ENCODE measurements at places on chromosomes 11 and 22. TPM values are rescaled to one million over a fixed set of nuclear protein-coding genes. Genes with fewer than 3 reads are reported as not detected.

DEFB131B gene
- total RNA-seq = not detected

SLC5A4 gene
- total RNA-seq = not detected

SLC22A9 gene
- not detected for total RNA-seq

MED19 gene
- 15.2 TPM for total RNA-seq

PLAAT5 gene
- total RNA-seq = not detected

CARD18 gene
- not detected for total RNA-seq

OR6T1 gene
- total RNA-seq = not detected

GRCh38 chr22:35134637-35135036 is 68.7 kb downstream of the ISX start:
- no peak overlapping the region for H3K4me3 ChIP-seq
- no peaks in the 10 kb centered on the region for H3K4me1 ChIP-seq
- H3K27ac ChIP-seq = no peak overlapping the region
- no peak for DNase-seq

DNA sequence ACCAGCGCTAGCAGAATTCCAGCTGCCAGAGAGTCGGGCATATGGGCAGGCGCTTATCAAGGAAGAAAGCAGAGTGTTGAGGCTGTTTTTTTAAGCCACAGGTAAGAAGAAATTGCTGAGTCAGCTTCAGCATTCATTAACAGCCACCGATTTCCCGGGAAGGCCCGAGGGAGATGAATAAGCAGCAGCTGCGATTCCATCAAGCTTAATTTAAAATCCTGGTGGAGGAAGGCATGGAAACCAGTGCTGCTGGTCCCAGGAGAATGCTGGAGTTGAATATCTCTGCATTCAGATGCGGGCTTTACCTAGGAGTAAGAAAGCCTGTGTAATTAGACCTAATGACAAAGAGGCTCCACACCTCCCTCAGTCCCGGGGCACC is 168.8 kb downstream of the BRD1 start:
- H3K36me3 ChIP-seq = peaks cover 5% of the 10 kb centered on the region
- no peak overlapping the region for H3K27ac ChIP-seq
- no peak for DNase-seq

DNA sequence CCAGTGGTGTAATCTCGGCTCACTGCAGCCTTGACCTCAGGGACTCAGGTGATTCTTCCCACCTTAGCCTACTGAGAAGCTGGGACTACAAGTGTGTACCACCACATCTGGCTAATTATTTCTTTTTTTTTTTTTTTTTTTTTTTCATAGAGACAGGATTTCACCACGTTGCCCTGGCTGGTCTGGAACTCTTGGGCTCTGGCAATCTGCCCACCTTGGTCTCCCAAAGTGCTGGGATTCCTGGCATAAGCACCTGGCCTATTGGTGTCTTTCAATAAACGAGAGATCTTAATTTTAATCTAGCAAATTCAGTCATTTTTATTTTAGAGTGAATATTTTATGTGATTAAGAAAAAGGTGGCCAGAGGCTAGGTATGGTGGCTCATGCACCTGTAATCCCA is 40.1 kb downstream of the DGCR2 start:
- H3K36me3 ChIP-seq = peaks cover 16% of the 10 kb centered on the region
- no peak overlapping the region for H3K4me3 ChIP-seq
- DNase-seq = no peak
- peaks cover 6% of the 10 kb centered on the region for H3K4me1 ChIP-seq
- H3K27ac ChIP-seq = no peak overlapping the region

DNA sequence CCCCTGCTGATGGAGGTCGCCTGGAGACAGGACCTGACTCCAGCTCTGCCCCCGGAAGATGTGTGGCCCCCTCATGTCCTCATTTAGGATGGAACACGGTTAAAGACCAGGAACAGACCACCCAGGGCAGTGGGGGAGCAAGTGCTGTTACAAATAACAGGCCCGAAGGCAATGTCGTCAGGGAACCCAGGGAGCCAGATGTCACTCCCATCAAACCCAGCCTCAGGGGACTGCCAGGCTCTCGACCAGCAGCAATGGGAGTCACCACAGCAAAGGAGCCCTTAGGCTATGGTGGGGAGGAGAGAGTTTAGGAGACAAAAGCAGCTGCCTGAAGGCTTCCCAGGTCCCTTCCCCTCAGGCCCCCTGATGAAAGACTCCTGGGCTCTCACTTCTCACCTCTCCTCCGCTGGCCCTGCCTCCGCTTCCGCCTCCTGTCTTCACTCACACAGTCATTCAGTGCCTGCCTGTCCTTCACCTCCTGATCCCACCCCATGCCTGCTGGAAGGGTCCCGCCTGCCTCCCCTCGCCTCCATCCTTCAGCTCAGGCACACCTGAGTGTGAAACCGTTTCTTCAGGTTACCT is 4.4 kb downstream of the RPS19BP1 start:
- no peak for DNase-seq
- H3K4me1 ChIP-seq = peaks cover 83% of the 10 kb centered on the region
- no peak overlapping the region for H3K4me3 ChIP-seq
- no peaks in the 10 kb centered on the region for H3K27me3 ChIP-seq
- H3K27ac ChIP-seq = peak overlapping the region; percentile 25

GRCh38 chr11:101127699-101128570 is 1.7 kb downstream of the PGR start:
- peaks cover 8% of the 10 kb centered on the region for H3K27me3 ChIP-seq
- peak; percentile 17 for DNase-seq
- H3K4me3 ChIP-seq = no peak overlapping the region
- H3K36me3 ChIP-seq = no peaks in the 10 kb centered on the region
- no peaks in the 10 kb centered on the region for H3K4me1 ChIP-seq

DNA sequence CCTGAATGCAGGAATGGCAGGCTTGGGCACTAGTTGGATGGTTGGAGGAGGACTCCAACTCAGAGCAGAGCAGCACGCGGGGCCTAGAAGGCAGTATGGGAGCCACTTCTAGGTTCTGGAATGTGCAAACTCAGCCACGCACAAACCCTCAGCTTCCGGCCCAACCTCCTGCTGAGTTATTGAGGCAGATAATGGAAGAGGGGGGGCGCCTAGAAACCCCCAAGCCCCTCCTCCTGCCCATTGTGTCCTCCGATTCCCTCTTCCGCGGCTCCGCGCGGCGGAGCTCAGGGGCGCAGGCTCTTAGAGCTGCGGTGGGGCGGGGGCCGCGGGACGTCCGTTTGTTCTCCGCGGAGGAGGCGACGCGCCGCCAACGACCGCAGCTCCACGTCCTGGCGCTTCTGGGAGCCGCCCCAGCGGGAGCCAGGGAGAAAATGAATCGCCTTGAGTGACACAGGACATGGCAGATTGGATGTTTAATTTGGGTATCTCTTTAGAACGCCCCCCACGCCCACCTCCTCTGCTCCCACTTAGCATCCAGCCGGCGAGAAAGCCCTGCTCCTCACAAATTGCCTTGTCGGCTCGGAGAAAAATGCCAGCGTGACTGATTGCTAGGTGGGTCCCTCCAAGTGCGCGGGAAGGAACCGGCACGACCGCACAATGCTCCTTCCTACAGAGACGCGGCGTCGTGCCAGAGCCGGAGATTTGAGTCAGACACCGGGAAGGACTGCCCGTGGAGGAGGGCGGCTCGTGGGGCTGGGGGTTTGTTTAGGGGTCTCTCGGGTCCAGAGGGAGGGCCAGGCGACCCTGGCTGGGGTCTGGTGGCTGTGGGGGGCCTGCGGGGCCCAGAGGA is 144.6 kb downstream of the NECTIN1 start:
- no peaks in the 10 kb centered on the region for H3K36me3 ChIP-seq
- no peak overlapping the region for H3K4me3 ChIP-seq

DNA sequence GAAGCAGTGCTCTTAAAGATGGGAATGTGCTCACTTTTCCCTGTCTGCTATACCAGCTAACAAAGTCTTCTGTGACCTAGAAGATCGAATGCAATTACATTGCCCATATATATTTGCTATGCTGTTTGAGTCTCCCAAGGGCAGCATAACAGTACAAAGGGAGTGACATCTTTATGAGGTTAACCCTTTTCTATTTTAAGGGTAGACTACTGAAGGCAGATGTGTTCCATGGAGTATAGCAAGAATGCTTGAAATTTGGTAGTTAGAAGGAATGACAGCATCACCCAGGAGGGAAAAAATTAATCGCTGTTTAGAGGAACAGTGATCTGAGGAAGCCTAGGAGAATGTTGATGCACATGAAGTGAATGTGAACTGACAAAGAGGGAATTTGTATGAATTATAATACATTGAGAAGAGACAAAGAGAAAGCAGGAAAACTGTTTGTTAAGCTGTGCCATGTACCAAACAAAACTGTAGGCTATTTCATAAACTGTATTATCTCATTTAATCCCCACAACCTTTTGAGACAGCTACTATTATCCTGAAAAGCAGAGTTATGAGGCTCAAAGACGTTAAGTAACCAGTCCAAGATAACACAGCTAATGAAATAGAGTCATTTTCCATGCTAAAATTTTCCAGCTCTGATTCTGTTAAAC is 13.0 kb downstream of the MAML2 start:
- no peaks in the 10 kb centered on the region for H3K36me3 ChIP-seq
- peaks cover 58% of the 10 kb centered on the region for H3K4me1 ChIP-seq
- no peaks in the 10 kb centered on the region for H3K27me3 ChIP-seq

GRCh38 chr11:67022341-67022933 is 497 bp upstream of the SYT12 start:
- peaks cover 27% of the 10 kb centered on the region for H3K27me3 ChIP-seq
- no peak overlapping the region for H3K4me3 ChIP-seq
- peaks cover 32% of the 10 kb centered on the region for H3K4me1 ChIP-seq
- DNase-seq = no peak

DNA sequence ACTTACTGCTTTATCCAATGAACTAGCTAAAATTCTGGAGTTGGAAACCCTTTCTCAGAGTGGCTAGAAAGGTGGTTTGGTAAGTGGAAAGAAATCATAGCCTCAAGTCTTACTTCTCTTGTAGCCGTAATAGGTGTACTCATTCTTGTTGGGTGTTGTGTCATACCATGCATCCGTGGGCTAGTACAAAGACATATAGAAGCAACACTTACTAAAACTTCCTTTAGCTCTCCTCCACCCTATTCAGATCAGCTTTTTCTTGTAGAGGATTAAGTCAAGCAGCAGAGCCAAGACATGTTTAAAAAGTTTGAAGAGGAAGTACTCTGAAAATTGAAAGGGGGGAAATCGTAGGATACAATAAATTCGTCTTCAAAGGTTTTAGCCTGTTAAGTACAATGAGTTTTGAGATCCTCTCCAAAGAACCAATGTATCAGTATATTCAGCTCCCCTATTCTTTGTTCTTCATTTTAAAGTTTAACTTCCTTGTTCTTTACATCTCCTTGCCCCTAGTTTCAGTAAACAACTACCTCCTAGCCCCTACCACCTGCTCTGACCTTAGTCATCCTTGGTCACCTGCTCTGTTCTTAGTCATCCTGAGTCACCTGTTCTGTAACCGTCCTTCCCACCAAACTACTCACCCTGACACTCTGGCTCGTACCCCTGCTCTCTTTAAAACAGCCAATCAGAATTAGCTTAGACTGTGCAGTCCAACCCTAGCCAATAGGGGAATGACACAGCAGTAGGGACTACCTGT is 62.1 kb upstream of the DEUP1 start:
- no peaks in the 10 kb centered on the region for H3K36me3 ChIP-seq
- H3K4me1 ChIP-seq = no peaks in the 10 kb centered on the region
- DNase-seq = no peak
- H3K27me3 ChIP-seq = no peaks in the 10 kb centered on the region
- no peak overlapping the region for H3K27ac ChIP-seq

DNA sequence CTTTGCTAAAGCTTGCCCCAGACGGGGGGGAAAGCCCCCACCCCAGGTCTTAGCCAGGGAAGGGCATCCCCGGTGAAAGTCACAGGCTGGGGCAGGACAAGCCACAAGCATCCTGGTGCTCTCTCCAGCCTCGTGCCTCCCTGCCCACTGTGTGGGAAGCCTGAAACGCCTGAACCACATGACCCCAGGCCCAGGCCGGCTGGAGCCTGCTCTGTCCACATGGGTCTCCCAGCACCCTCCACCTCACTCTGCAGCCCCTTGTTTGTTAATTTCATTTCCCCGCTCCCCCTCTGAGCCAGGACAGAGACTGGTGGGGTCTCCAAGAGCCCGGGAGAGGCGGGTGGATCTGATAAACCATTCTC is 58.3 kb upstream of the TCF20 start:
- no peak overlapping the region for H3K4me3 ChIP-seq
- no peak for DNase-seq
- no peaks in the 10 kb centered on the region for H3K36me3 ChIP-seq

DNA sequence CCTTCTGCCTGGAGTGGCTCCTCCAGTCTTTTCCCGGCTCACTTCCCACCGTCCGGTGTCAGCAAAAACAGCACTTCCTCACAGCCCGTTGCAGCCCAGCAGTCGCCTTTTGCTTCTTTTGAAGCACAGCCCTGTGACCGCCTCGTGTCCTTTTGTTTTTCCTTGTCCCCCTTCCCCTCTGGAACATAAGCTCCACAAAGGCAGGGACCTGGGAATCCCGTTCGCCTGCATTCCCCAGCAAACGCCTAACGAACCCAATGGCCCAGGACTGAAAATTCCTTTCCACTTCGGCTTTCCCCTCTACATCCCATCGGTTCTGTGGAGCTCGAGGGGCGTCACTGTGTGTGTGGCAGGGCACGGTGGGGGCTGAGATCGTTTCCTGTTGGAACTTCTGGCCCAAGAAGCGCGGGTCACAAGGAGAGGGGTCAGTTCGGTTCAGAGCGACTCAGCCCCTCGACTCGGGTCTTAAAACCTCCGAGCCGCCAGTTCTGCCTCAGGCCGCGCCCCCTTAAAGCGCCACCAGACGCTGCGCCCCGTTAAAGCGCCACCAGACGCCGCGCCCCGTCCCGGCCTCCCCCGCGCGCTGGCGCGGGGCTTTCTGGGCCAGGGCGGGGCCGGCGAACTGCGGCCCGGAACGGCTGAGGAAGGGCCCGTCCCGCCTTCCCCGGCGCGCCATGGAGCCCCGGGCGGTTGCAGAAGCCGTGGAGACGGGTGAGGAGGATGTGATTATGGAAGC is 841 bp downstream of the RIC8A start:
- peak; percentile 83 for DNase-seq
- H3K4me3 ChIP-seq = peak overlapping the region; percentile 95
- no peaks in the 10 kb centered on the region for H3K27me3 ChIP-seq
- H3K4me1 ChIP-seq = peaks cover 45% of the 10 kb centered on the region
- peaks cover 65% of the 10 kb centered on the region for H3K36me3 ChIP-seq

GRCh38 chr11:48106166-48106565 is 110.4 kb upstream of the OR4B1 start:
- DNase-seq = no peak
- no peak overlapping the region for H3K4me3 ChIP-seq
- no peaks in the 10 kb centered on the region for H3K27me3 ChIP-seq
- peaks cover 56% of the 10 kb centered on the region for H3K4me1 ChIP-seq

GRCh38 chr22:23828800-23829680 is 9.8 kb downstream of the DERL3 start:
- no peak overlapping the region for H3K4me3 ChIP-seq
- DNase-seq = no peak
- no peaks in the 10 kb centered on the region for H3K27me3 ChIP-seq
